ENCODE measurements at places on chromosomes 13 and 19. TPM values are rescaled to one million over a fixed set of nuclear protein-coding genes. Genes with fewer than 3 reads are reported as not detected.

SYDE1 gene
- 1.6 TPM for total RNA-seq

MYCBP2 gene
- total RNA-seq: 88.0 TPM

LHFPL6 gene
- total RNA-seq: 2.5 TPM

GRIN3B gene
- total RNA-seq: 0.35 TPM

ZNF606 gene
- 13.8 TPM for total RNA-seq

BST2 gene
- total RNA-seq: 40.9 TPM

ZNF541 gene
- total RNA-seq: 0.69 TPM

C19orf85 gene
- total RNA-seq: not detected

ZNF667 gene
- 4.6 TPM for total RNA-seq

ZNF433 gene
- total RNA-seq: 1.6 TPM

NUDT19 gene
- 26.1 TPM for total RNA-seq

ONECUT3 gene
- not detected for total RNA-seq

NOVA2 gene
- total RNA-seq: 0.38 TPM
